EL (cell line): ENCODE measurements at places on chromosomes 16 and 17.

GRCh38 chr17:40093580-40094201 is 6.7 kb downstream of the NR1D1 start:
- no peak for DNase-seq

DNA sequence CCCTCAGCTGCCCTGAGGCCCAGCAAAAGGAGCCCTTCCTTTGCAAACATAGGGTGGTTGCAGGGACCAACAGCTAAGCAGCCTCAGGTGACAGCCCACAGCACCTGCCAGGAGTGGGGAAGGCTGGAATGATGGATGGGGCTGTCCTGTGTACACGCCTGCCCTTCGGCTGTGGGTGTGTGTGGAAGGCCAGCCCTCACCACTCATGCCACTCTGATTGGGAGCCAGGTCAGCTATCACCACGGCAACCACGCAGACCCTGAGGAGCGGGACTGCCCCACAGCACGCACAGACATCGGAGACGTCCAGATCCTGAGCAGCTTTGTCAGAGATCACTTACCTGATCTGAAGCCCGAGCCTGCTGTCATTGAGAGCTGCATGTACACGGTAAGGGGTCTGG is 11.9 kb downstream of the PIPOX start:
- DNase-seq = no peak

DNA sequence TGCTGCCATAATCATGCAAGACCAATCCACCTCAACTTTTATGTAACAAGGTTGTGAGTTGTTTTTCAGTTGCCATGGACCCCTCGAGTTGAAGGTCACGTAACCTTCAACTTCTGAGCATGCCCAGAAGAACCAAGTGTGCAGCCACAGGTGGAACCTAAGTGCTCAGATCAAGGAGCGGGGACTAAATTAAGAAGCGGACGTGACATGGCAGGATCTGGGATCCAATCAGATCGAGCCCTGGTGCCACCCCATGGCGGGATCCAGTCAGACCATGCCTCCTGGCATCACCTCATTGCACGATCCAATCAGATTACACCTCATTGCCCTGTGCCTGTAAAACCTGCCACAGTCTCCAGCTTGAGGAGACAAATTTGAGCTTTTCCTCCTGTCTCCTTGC is 204.5 kb upstream of the CDH5 start:
- no peak for DNase-seq

DNA sequence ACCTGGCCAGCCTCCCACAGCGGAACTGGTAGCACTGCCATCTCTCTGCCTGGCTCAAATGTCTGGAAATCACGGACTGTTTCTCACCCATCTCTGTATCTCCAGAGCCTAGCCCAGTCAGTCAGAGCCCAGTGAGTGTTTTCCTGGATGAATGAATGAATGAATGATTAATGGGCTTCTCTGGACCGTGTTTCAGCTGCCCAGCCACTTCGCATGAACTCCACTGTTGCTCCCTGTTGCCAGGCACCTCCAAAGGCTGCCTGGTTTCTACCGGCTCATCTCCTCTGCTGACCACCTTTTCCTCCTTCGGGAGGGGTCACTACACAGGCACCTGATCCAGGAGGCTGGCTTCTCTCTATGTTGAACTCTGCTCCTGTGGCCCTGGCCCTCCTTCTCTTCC is 91.0 kb upstream of the SDK2 start:
- DNase-seq = no peak

DNA sequence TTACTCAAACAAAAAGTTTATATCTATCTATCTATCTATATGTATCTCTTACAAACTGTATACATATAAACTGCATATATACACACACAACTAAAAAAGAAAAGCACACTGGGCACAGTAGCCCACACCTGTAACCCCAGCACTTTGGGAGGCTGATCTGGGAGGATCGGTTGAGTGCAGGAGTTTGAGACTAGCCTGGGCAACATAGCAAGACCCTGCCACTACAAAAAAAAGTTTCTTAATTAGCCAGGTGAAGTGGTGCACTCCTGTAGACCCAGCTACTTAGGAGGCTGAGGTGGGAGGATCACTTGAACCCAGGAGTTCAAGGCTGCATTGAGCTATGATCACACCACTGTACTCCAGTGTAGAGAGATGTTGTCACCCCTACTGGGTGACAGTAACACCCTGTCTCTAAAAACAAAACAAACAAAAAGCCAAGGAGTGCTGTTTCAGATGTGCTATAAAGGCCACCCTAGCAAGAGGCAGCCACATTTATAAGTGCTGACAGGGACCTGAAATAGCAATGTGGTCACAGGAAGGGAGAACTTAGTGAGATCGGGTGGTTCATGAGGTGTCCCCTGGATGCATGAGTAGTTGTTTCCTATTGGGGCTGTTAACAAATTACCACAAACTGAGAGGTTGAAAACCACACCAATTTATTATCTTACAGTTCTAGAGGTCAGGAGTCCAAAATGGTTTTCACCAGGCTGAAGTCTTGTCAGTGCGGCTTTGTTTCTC is 4.8 kb downstream of the CD2BP2 start:
- DNase-seq = no peak

- DNase-seq = no peak
Observed at GRCh38 chr17:49452201-49452600, 37.5 kb upstream of the PHB1 start.

DNA sequence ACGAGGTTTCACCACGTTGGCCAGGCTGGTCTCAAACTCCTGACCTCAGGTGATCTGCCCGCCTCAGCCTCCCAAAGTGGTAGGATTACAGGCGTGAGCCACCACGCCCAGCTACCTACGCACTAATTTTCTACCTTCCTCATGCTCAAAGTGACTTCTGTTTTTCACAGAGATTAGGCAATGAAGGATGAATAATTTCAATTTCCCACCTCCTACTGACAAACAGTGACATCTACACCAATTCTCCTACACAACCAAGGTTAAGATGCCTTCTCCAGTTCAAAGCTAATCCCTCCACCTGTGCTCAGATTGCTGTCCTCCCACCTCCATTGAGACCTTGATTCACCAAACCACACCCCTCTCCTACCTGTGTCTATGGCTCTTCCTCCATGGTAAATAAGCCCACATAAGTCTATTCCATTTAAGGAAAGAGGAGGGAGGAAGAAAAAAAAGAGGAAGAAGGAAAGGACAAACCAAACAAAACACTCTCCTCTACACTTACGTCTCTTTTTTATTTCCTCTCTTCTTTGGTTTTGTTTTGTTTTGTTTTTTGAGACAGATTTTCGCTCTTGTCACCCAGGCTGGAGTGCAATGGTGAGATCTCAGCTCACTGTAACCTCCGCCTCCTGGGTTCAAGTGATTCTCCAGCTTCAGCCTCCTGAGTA is 5.5 kb upstream of the MED11 start:
- no peak for DNase-seq
